Activated naive CD8-positive, alpha-beta T cell treated with anti-CD3 and anti-CD28 coated beads, Interleukin-2, amount 10 ng/mL, durations not matched to agents 7 days and 5 days (primary cell): ENCODE measurements at places on chromosomes 7 and 10. TPM values are rescaled to one million over a fixed set of nuclear protein-coding genes. Genes with fewer than 3 reads are reported as not detected.

The LIPN gene
- total RNA-seq, result not detected

The TSPAN13 gene
- 0.42 TPM for total RNA-seq

The AGR3 gene
- total RNA-seq, result not detected

The MRPS24 gene
- total RNA-seq, result 75.7 TPM

The FAM131B gene
- 2.9 TPM for total RNA-seq
